T-cell (primary cell): ENCODE measurements at places on chromosomes 1 and 21. TPM values are rescaled to one million over a fixed set of nuclear protein-coding genes. Genes with fewer than 3 reads are reported as not detected.

DNA sequence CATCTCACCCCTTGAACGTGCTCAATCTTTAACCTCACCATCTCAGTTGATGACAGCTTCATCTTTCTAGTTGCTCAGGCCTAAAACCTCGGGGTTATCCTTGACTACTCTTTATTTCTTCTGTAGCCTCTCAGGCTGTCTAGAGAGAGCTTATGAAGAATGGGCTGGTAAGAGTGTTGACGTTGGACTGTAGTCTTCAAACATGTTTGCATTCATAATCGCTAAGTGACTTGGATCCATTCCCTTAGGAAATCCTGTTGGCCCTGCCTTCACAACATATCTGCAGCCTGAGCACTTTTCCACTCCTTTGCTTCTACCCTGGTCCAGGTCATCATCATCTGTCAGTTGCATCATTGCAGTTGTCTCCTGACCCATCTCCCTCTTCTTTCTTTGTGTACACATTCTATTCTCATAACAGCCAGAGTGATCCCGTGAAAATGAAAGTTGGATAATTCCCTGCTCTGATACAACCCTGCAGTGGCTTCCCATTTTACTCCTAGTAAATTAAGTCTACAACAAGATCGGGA lies 10.5 kb downstream of the UCK2 start:
- no peak for DNase-seq

DNA sequence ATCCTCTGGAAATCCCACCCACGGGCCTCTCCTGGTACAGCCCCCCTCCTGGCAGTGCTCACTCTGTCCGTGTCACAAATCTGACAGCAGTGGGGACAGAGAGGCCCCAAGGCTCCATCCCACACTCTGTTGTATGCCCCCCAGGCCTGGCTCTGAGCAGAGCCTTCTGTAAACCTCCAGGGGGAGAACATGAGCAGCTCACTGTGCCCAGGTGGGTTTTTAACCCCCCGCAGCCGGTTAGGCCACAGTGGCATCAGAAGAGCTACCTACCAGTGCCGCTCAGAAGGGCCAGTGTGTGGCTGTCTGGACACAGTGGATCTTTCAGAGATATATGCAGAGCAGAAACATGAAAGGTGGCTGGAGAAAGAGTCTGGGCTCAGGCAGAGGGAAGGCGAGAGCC lies 12.0 kb upstream of the GPR153 start:
- DNase-seq: no peak

GRCh38 chr1:19877821-19878636 lies 4.2 kb upstream of the OTUD3 start:
- DNase-seq: no peak

DNA sequence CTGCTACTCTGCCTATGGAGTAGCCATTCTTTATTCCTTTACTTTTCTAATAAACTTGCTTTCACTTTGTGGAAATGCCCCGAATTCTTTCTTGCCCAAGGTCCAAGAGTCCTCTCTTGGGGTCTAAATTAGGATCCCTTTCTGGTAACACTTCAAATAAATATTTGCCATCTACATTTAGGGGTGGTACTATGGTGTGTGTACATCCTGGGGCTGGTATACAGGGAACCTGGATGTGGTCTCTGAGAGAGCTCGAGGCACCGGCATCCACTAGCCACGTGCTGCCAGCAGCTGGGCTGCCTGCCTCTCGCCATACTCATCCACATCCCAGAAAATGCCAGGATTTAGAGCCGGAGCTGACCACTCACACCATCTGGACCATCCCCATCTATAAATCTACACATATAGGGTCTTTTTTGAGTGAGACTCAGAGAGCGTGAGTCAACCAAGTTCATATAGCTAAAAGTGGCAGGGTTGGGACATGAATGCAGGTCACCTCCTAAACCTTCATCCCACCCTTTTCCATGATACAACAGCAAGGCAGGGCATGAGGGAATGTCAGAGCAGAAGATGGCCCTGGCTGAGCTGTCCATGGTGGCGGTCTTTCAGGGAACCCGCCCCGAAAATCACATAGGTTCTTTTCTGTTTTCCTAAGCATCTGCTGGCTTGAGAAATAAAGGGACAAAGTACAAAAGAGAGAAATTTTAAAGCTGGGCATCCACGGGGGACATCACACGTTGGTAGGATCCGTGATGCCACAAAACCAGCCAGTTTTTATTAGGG lies 76.6 kb upstream of the F3 start:
- no peak for DNase-seq

- DNase-seq: no peak
Measured at GRCh38 chr1:113980110-113980509, 836 bp downstream of the OLFML3 start.

DNA sequence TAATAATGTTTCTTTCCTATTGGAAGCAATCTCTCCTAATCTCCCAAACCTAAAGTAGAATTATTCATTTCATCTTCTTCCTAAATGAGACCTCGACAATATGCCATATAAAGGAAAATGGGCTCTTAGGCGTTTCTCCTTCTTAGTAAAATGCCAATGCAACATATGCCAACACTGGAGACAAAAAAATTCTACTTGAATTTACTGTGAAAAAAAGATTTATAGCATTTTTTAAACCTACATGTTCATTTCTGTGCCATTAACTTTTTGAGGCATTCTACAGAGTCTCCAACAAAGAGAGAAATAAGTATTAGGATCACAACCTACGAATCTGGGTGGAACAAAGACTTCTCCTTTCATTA lies 1.3 kb downstream of the WDR47 start:
- DNase-seq: no peak

GRCh38 chr1:201020040-201020591 lies 3.4 kb downstream of the KIF21B start:
- no peak for DNase-seq

DNA sequence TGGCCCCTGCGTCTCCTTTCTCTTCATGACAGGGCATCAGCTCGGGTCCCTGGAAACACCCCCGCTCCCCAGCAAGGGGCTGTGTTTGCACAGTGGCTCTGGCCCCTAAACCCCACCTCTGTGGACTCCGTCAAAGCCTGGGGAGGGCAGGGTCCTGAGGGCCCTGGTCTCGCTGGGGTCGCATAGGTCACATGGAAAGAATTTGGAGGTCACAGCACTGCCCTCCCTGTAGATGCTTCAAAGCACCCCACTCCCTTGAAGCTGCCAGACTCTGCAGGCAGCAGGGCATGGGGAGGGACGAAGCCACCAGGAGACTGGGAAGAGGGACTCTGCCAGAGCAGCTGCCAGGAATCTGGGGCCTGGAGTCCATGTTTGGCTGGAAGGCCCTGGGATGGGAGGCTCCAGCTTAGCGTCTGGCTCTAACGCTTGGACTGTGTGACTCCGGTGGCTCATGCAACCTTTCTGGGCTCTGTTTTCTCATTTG lies 36.6 kb upstream of the ECE1 start:
- DNase-seq: no peak

GRCh38 chr1:11880911-11881748 lies 22.4 kb upstream of the NPPB start:
- no peak for DNase-seq

- DNase-seq: no peak
Measured at GRCh38 chr21:34615487-34615814, 538 bp upstream of the RCAN1 start.

- no peak for DNase-seq
Measured at GRCh38 chr1:83500987-83501591, 497.8 kb downstream of the TTLL7 start.

- DNase-seq: no peak
Measured at GRCh38 chr1:17914987-17915386, 159.9 kb downstream of the ACTL8 start.

GRCh38 chr1:25732821-25733220 lies 67.2 kb upstream of the SELENON start:
- no peak for DNase-seq

GRCh38 chr1:54259546-54260140 lies 59.7 kb downstream of the MRPL37 start:
- DNase-seq: no peak

GRCh38 chr21:19899645-19900044 lies 1098.6 kb upstream of the NCAM2 start:
- DNase-seq: no peak

- no peak for DNase-seq
Measured at GRCh38 chr1:239388578-239388977, 2.2 kb downstream of the CHRM3 start.

DNA sequence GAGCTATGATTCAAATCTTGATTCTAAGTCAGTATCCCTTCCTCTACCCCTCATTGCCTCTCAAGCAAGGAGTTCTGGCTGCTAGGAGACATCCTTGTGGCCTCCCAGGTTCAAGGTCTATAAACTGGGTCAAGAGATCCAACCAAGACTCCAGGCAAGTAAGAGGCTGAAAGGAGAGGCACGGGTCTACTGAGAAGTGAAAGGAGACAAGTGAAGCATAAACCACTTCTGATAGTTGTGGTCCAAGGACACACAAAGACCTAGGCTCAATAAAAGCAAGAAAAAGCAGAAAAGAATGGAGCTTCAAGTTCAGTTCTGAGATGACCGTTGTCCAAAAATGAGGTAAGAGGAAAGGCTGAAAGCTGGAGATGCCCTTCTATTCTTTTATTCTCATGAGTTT lies 17.8 kb upstream of the PPP2R5A start:
- DNase-seq: no peak

- no peak for DNase-seq
Measured at GRCh38 chr1:39082010-39082799, 56.1 kb downstream of the NDUFS5 start.

DNA sequence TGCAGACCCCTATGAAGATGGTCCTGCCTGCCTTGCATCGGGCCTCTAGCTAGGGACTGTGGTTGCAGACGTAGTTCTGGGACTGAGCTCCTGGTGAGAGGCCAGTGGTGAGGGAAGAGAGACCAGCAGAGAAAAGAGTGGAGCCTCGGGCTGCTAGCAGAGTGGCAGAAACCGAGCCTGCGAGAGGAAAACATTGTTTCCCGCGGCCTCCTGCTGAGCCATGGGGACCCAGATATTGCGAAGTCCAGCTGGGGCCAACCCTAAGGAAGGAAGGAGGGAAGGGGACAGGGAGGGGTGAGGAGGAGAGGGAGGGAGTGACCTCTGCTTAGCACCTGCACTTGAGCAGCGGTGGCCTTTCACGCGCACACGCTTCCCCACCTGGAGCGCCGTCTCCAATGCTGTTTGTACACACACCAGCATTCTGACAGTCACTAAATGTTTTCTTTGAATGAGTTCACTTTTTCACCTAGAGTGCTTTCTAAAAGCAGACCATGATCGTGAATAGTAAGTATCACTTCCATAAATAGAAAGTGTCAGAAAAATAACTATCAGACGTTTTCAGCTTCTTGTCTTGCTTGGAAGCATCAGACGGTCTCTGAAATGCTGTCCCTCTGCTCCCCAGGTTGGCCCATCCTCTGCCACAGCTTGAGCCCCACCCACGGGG lies 2.5 kb upstream of the FNDC10 start:
- DNase-seq: no peak

DNA sequence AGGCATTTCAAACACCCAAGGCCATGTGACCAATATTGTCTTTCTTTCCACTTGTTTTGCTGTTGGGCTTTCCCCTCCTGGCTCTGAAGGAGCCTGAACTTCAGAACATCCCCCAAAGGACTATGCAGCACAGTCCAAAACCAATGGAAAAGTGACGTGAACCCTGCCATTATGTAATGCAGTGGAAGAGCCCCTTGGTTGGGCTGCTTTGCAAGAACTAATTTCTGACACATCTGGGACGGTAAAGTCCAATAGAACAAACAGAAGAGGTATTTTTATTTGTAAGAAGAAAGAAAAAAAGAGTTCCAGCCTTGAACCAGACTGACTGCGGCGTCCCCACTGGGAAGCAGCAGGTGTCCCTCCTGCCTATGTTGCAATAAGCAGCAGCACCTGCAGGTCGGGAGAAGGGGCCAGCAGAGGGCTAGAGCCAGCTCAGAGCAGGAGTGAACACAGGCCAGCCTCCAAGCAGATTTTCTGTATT lies 116.7 kb downstream of the CDC7 start:
- no peak for DNase-seq

DNA sequence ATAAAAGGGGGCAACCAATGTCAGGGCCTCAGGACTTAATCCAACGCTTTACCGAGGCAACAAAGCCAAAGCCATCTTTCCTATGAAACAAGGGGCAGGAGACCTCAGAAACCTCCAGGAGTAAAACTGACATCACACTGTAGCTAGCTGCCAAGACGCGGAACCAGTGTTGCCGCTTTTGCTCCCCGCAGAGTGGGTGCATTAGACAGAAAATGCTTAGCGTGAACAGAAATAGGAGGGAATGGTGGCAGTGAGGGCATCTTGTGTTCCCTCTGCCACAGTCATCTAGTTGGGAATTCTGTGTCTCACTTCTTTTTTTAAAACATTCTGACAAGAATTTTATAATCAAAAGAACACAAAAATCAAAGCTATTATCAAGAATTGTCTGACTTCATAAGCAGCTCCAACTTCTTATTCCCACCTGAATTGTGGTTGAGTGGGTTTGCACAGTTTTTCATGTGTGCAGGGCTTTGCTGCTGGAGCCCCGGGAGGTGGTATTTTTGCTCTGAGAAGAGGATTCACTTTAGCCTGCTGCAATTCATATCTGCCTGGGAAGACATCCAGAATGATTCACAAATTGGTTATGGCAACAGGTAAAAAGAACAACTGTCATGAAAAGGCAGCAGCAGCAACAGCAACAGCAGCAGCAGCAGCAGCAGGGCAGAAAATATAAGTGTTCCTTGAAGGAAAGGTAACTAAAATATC lies 82.2 kb upstream of the DIRAS3 start:
- DNase-seq: no peak

The RHCE gene
- total RNA-seq: 1.0 TPM

The RIPK4 gene
- total RNA-seq: 2.1 TPM

The SLC25A24 gene
- total RNA-seq: 15.7 TPM

The RORC gene
- total RNA-seq: 7.6 TPM

The RPTN gene
- not detected for total RNA-seq

The GPR61 gene
- total RNA-seq: 0.39 TPM

The KRTAP19-3 gene
- not detected for total RNA-seq

The OXCT2 gene
- total RNA-seq: 0.23 TPM
